ENCODE measurements at places on chromosomes 13 and 19. TPM values are rescaled to one million over a fixed set of nuclear protein-coding genes. Genes with fewer than 3 reads are reported as not detected.

ANKRD10 gene
- 125 TPM for total RNA-seq

KANK3 gene
- 4.0 TPM for total RNA-seq

CCDC8 gene
- 91.7 TPM for total RNA-seq

LHFPL6 gene
- 10.6 TPM for total RNA-seq

KIR3DL1 gene
- not detected for total RNA-seq

C13orf42 gene
- total RNA-seq, result not detected

LIM2 gene
- total RNA-seq, result not detected

CLASRP gene
- total RNA-seq, result 149 TPM

KIR2DL3 gene
- not detected for total RNA-seq

RETN gene
- not detected for total RNA-seq

HS6ST3 gene
- 0.81 TPM for total RNA-seq

RTBDN gene
- total RNA-seq, result not detected

PSG11 gene
- total RNA-seq, result not detected

ZNF667 gene
- total RNA-seq, result 3.5 TPM

SYT5 gene
- 0.53 TPM for total RNA-seq

OVOL3 gene
- total RNA-seq, result not detected

KLK3 gene
- not detected for total RNA-seq

TEX29 gene
- total RNA-seq, result not detected

ZNF772 gene
- total RNA-seq, result 37.9 TPM

GFY gene
- total RNA-seq, result 2.0 TPM

CGB1 gene
- total RNA-seq, result not detected

IGSF23 gene
- not detected for total RNA-seq

BCL3 gene
- total RNA-seq, result 12.4 TPM

ZNF823 gene
- 6.7 TPM for total RNA-seq

BRSK1 gene
- 34.7 TPM for total RNA-seq

CD22 gene
- total RNA-seq, result 0.28 TPM

NTF4 gene
- 11.8 TPM for total RNA-seq

PPP1R37 gene
- 64.9 TPM for total RNA-seq

TSHZ3 gene
- 0.63 TPM for total RNA-seq

PLPP2 gene
- 0.21 TPM for total RNA-seq

NCAN gene
- total RNA-seq, result 0.36 TPM

HMG20B gene
- 202 TPM for total RNA-seq

ZNF534 gene
- 1.5 TPM for total RNA-seq

SIAH3 gene
- total RNA-seq, result 3.9 TPM

ZNF66 gene
- total RNA-seq, result 5.0 TPM

PPFIA3 gene
- 30.4 TPM for total RNA-seq
